Endothelial cell (in vitro differentiated cells): ENCODE measurements at places on chromosomes 3 and 15. TPM values are rescaled to one million over a fixed set of nuclear protein-coding genes. Genes with fewer than 3 reads are reported as not detected.
A peak's percentile ranks its signal among the peaks of the same experiment; 100 is the strongest.

GRCh38 chr3:11154036-11154952 is at the start of gene HRH1:
Gene HRH1 (plus strand): TSS chr3:11154493. CDS start chr3:11259038, 104,545 bp downstream.
- DNase-seq = peak; percentile 20

DNA sequence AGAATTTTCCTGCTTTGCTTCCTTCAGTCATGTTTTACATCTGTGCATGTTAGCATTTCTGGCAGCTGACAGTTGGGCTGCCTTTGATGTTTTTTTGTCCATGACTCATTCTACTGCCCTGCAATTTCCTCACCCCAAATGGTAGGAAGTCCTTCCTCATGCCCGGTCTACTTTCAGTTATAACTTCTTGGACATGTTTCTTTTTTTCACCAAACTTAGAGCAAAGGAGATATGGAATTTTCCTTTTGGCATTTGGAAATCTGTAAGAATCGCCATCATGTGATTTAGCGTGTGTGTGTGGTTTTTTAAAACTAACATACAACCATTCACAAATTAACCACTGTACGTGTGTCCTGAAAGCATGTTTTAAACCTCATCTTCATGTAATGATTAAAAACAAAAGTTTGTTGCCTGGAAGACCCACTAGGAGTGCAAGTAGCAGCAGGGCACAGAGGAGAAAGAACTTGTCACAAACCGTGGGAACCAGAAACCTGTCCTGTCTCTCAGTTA is 430.7 kb upstream of the CFAP20DC start:
- no peak for DNase-seq

DNA sequence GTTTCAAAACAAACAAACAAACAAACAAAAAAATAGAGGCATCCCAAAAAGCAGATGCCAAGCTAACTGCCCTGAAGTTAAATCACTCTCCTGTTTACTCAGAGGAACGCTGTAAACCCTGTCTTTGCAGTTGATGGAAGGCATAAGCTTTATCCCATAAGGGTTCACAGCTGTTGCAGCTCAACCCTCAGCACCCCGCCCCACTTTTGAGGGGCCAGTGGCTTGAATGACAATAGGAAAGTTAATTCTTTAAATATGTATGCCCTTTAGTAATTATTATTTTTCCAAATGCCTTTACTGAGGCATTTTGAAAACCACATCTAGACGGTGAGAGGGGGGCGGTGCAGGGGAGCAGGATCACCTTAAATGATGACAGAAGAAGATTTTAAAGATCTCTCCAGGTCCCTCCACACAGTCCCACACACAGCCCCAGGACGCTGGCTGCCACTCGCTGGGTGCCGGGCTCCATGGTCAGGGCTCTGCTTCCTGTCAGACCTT is 272.1 kb downstream of the FAM43A start:
- DNase-seq = no peak

DNA sequence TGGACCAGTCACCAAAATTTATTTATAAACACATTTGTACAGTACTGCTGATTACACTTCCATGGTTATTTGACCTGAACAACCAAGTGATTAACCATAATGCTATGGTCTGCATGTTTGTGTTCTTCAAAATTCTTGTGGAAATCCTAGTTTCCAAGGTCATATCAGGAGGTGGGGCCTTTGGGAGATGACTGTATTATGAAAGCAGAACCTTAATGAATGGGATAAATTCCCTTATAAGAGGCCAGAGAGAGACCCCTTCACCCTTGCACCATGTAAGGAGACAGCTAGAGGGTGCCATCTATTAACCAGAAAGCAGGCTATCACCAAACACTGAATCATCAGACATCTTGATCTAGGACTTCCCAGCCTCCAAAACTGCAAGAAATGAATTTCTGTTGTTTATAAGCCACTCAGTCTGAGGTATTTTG is 1.9 kb downstream of the SCAPER start:
- no peak for DNase-seq

GRCh38 chr15:74200412-74200815 is 2.2 kb downstream of the STRA6 start:
- DNase-seq = no peak

DNA sequence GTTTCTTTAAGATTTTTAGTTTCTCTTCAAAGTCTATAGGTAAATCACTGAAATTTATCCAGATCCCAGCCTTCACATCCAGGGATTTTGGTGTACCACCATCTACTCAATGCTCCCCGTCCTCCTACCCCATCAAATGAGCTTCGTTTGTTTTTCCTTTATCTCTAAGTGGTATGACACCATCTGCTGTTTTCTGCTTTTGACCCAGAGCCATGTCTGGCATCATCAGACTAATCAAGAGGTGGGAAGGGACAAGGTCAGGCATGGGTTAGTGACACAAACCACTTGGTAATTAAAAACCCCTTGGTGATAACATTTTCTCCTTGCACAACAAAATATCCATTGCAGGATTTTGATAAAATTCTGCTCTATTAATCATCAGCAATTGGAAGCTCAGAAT is 92.7 kb upstream of the GOLGA8J start:
- DNase-seq = no peak

DNA sequence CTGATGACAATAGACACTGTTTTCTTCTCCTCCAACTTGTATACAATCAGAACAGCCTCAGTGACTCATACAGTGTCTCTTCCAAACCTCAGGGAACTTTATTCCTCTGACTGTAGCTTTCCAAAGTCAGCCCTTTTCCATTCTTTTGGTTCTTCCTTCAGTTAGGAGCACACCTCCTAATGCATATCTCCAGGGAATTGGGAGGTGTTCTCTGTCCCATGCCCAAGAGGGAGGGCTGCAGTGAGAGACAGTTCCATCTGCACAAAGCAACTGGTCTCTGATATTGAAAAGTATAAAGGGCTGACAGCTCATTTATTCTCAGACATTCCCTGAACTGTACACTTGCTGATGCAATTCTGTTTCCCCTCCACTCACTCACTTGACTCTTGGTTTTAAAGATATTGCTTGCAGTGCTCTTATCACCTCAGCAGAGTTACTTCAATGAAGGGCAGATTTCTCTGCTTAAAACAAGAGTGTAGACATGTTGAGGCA is 337.8 kb upstream of the TBC1D5 start:
- DNase-seq = no peak

DNA sequence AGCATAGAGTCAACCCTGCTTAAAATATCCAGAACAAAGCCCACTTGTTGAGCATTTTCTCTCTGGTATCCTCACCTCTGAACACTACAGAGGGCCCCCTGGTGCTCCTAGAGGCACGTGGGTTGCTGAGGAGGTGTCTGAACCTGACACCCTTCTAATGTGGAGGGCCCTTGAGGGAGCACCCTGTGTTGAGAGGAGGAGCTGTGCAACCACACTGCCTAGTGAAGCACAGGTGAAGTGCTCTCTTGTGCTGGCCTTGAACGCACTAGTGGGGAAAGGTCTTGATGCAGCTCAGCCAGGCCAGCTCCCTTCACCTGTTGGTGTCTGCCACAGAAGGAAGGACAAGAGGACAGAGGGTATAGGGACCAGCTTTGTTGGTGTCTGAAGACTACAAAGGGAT is 51.9 kb downstream of the CCK start:
- DNase-seq = no peak

DNA sequence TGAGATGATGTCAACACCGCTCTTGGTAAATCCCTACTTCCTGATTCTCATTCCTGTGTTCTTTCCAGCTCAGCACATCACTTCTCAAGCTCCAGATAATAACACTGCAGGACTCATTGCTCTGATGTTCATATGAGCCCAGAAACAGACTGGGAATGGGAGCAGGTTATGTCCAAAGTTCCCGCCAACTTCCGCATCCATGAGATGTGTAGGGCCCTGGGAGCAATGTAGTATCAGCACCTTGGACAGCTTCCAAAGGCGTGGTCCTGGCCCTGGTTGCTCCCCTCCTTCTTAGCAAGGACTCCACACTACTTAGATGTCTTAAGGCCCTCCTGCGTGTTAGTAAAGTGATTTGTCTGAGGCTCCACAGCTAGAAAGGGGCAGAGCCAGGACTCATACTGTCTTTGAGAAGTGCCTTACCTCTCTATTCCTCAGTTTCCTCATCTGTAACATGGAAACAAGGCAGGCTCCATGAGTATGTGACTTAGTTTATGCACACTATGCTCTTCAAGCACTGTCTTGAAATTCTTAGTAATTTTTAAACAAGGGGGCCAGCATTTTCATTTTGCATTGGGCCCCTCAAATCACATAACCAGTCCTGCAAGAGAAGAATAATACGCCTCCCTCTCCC is 27.9 kb upstream of the SLC6A1 start:
- peak; percentile 54 for DNase-seq

DNA sequence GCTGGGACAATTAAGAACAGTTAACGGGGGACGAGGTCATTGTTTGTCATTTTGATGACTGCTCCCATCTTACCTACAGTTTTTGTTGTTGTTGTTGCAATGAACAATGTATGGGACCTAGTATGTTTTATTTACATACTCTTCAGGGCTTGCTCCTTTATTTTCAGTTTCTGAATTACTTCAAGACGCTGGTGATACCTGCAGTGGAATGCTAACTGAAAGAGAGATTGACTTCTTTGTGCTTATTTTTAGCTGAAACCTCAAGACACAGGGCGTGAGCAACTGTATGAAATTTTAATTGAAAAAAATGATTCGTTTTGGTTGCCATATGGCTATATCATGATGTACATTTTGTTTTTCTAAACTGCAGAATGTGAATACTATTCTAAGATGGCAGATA is 297.9 kb downstream of the EDEM1 start:
- no peak for DNase-seq

DNA sequence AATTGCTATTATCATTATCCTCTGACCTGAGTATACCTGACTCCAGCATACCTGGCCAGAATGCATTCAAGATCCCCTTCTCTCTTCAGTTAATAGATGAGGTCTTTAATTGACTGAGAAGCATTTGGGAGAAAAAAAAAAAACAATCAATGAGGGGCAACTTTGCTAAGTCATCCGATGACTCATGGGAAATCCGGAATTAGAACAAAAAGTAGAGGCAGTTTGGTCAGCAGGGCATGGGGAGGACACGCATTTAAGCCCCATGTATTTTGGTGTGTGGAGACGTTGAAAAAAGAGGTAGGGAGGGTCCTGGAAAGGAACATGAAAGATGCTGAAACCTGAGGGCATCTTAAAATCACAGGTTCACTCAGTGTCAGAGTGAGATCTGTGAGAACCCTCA is 256.2 kb downstream of the RORA start:
- DNase-seq = no peak

DNA sequence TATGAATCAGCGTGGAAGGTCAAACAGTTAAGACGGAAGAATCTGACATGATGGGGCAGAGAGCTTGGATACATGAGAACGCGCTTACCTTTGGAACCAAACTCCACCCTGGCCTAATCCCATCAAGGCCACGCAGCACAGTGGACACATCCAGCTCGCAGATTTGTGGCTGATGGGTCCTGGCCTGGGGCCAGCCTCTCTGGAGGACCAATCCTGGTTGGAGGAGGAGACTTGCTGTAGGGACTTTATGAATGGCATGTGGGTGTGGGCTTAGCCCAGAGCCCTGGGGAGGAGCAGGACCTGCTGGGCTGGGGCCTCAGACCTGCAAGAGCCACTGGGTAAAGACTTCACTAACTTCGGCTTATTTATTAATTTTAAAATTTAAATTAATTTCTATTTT is 73.4 kb upstream of the ANKRD34C start:
- no peak for DNase-seq

GRCh38 chr3:67863869-67864268 is 209.5 kb upstream of the SUCLG2 start:
- DNase-seq = peak; percentile 31

DNA sequence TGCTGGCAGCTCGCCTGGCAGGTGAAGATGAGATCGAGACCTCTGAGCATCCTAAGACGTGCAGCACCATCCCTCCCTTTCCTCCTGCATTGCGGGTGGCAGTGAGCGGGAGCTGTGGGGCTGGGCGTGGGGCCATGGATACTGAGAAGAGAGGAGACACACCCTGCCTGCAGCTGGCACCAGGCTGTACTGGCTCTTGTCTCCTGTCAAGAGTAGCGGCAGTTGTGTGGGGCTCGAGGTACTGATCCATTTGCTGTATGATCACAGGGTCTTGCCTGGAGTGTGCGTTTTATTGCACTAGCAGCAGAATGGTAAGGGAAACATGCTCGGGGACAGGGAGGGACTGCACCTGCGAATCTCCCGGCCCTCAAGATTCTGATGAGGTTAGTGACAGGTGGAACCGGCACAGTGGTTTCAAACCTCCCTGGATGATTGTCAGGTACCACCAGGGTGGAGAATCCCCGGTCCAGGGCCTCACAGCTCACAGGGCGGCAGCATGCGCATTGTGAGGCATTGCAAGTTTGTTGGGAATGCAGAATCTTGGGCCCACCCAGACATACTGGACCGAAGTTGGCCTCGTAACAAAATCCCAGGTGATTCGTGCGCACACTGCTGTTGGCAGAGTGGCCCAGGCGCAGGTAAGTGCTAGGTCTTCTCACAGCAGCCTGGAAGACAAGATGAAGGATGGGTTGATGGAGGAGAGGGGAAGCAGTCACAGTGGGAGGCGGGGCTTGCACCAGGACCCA is 14.1 kb downstream of the SYNM start:
- DNase-seq = no peak

DNA sequence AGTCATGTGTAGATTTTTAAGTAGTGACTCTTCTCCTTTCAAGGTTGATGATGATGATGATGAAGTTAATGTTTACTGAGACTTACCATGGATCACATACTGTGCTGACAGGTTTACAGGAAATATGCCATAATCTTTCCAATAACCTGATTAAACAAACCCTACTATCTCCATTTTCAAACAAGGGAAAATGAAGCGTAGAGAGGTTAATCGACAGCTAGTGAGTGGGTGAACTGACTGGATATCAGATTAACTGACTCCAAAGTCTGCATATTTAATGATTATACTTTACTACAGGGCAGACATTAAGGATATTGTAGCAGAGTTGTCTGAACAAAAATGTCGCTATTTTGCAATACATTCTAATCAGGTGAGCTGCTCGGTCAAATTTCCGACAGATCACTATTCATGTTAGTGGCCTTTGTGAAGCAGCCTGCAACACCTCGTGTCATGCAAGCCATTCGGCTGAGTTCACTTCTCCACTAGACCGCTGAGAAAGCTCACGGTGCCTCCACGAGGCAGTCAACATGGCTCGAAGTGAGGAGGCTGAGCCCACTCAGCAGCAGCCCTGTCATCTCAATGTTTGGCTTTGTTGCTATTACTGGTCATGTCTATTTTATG is 264.2 kb downstream of the NFKBIZ start:
- no peak for DNase-seq

DNA sequence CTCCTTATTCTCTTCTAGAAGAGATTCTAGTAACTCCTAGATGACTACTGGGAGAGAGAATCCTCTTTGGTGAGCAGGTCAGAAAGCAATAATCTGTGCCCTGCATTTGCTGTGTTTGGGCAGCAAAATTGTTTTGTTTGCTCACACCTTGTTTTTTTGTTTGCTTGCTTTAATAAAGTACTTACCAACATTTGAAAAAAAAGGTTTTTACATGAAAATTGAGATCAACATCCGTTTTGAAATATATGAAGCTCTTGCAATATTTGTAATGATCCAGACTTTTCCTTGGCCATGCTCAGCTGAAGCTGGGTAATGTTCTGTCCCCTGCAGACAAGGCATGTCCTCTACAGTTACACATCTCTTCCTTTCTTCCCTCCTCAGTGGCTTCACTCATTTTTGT is 62.2 kb downstream of the DIPK2A start:
- DNase-seq = no peak

CFAP100 gene
- total RNA-seq = not detected

PRSS50 gene
- total RNA-seq = 0.38 TPM

ADAMTSL3 gene
- 0.64 TPM for total RNA-seq

CHRFAM7A gene
- 1.9 TPM for total RNA-seq

DPPA2 gene
- total RNA-seq = 0.64 TPM

MST1 gene
- total RNA-seq = 22.0 TPM

CPN2 gene
- not detected for total RNA-seq

PIGZ gene
- total RNA-seq = 3.5 TPM
